Cardiac atrium fibroblast (primary cell): ENCODE measurements at places on chromosomes 1 and 21. TPM values are rescaled to one million over a fixed set of nuclear protein-coding genes. Genes with fewer than 3 reads are reported as not detected.

PCNX2 gene
- 6.3 TPM in 2 replicates for total RNA-seq

GSTM5 gene
- 0.49 TPM in 1 of 2 replicates, not detected in the other for total RNA-seq

SPATA21 gene
- not detected in 2 replicates for total RNA-seq

HES2 gene
- total RNA-seq = 0.49 and 3.1 TPM in 2 replicates

TMEM269 gene
- total RNA-seq = not detected in 2 replicates

PPIE gene
- total RNA-seq = 33.2 and 39.0 TPM in 2 replicates
